ENCODE measurements at places on chromosomes 5 and 9.
A peak's percentile ranks its signal among the peaks of the same experiment; 100 is the strongest.

DNA sequence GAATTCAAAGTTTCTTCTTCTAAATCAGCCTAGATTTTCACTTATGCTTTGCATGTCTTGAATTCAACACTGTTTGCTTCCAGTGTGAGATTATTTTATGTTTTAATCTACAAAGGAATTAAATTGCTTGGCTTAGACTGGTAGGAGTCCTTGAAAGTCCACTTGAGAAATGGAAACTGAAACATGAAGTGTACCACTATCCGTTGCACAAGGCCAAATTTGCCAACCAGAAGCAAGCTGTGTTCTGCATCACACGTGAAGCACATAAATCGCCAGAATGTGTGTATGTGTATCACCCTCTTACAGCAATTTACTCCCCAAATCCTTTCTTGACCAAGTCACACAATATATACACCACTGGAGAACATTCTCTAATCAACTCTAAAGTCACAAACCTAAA lies 10.3 kb downstream of the SEMA6A start:
- DNase-seq: no peak

DNA sequence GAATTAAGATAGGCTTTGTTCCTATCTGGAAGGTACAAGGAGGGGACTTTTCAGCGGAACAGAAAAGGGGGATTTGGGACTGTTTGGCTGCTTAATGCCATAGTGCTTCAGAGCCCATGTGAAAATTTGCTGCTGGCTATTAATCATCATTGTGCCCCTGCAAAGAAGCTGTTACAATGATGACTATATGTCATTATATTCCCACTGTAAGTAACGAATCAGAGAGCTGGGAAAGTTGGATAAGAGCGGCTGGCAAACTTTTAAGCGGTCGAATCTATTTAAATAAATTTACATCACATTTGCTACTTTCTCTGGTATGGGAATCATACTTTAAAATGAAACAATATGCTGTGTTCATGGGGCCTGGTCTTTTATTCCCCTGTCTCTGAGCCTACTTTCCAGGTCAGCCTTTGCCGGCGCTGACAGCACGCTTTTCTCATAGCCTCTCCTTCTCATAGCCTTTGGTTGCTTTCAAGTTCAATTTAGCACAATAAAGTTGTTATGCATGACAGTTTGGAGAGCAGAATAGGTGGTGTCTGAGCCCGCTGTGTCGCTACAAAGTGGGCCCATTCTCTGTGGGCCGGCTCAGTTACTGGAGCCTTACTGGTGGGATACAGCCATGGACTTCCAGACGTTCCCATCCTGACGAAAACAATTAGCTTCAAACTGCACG lies 271.2 kb upstream of the TMEM161B start:
- no peak for DNase-seq

DNA sequence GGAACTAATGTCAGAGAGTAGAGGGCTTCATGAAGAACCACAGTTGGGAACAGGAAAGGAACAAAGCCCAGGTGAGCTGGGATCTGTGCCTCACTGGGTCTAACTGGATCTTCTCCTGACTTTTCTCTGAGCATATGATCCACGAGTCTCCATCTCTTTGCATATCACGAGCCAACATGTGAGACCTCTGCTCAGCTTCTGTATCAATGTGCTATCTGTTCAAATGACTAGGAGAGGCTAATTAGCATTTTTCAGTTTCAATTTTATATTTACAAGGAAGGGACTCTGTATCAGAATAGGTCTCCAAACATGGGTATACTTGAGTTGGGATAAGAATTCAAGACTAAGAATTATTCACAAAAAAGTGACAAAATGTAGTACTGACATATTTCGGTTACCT lies 73.8 kb upstream of the SGCD start:
- DNase-seq: no peak

DNA sequence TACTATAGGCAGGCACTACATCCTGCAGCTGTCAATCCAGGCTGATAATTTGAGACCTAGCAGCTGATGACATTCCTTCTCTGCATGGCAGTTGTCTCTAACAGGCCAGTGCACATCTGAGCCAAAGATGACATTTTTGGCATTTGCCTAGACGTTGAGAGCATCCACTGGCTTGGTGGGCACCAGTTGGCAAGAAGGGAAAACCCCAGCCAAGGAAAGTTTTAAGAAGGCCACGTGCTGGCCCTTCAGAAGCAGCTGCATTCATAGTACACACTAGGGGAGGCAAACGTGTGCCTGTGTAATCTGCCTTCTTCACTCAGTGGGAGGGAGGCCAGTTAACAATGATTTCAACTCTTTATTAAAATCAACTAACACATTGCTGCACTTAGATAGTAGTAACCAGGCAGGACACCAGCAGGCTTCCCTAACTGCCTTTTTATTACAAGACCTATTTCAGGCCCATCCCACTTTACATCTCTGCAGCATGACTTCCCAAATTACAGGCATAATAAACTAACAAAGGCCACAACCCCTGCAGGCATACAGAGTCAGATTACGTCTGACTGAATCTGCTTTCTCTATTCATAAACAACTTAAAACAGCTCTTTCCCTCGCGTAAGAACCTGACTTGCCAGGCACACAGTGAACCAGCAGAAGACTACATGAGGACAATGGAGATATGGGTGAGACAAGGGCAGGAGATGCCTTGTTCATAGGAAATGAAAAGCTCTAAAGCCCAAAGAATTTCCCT lies 576.3 kb downstream of the PDE4D start:
- peak; percentile 51 for DNase-seq

DNA sequence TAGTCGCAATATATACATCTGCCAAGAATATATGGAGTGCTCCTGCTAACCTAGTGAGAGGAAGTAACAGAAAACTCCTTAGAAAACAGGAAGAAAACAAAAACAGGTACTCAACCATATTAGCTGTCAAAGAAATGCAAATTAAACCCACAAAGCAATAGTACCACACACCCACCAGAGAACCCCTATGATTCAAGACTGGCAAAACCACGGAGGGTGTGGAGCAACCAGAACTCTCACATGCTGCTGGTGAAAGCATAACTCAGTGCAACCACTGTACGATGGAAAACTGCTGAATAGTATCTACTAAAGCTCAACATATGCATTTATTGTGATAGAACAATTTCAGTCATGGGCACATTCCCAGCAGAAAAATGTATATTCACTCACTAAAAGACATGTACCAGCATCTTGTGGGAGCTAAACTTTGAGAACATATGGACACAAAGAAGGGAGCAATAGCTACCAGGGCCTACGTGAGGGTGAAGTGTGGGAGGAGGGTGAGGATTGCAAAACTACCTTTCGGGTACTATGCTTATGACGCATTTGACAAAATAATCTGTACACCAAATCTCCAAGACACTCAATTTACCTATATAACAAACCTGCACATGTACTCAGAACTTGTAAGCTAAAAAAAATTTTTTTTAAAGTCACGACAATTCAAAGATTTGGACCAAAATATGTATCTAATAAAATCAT lies 34.0 kb downstream of the PTPN3 start:
- no peak for DNase-seq

GRCh38 chr5:45417285-45417998 lies 278.7 kb downstream of the HCN1 start:
- no peak for DNase-seq

GRCh38 chr9:35470894-35471293 lies 19.0 kb upstream of the RUSC2 start:
- no peak for DNase-seq

- DNase-seq: no peak
These were observed 578.7 kb upstream of the ZNF462 start for GRCh38 chr9:106284296-106284695.

DNA sequence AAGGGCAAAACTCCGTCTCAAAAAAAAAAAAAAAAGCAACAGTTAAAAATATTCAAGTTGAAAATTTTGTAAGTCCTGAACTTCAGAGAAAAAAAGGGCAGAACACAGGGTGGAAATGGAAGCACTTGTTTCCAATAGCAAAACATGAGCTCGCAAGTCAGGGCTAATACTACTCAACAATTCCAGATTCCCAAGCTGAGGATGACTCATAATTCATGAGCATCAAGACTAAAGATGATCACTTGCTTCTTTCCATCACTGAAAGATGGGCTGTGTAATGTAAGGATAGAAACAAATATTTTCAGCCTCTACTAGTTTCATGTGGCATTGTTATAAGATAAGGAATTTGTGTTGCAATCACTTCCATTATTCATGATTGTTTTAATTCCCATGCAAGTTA lies 33.5 kb upstream of the FST start:
- DNase-seq: no peak

GRCh38 chr5:59034498-59035186 lies 451.8 kb downstream of the RAB3C start:
- peak; percentile 64 for DNase-seq

DNA sequence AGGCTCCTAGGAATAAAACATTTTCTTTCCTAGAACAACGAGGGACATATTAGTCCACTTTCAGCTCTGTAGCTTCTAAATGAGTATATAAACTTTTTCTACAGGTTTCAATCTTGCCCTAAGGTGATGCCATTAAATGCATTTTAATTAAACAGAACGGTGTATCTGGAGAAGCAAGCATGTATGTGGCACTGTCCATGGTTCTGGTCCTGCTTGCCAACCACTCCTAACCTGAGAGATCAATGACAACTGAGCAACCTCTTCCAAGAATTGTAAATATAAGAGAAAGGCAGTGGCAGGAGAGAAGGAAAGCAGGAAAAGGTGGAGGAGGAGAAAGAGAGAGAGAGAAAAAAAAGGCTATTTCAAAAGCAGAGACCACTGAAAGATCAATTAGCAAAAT lies 95.6 kb upstream of the SPOCK1 start:
- DNase-seq: peak; percentile 37

DNA sequence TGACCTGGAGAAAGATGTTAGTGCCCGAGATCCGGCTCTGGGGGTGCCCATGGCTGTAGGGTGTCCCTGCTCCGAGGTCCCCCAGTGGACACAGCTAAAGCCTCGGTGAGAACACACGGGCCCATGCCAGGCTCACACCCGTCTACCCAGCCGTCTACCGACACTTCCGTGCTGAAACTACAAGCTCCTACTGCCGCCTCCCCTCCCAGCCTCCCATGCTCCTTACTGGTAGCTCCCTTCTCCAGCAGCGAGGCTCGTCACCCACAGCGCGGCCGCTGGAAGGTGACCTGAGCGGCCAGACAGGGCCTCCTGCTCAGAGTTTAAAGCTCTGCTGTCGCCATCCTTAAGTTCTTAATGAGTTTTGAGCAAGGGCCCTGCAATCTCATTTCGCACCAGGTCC lies 33.2 kb upstream of the CLPTM1L start:
- no peak for DNase-seq

GRCh38 chr5:157865781-157866180 lies 6.8 kb upstream of the CLINT1 start:
- no peak for DNase-seq

- DNase-seq: no peak
These were observed 103.3 kb downstream of the AUH start for GRCh38 chr9:91258451-91258850.

DNA sequence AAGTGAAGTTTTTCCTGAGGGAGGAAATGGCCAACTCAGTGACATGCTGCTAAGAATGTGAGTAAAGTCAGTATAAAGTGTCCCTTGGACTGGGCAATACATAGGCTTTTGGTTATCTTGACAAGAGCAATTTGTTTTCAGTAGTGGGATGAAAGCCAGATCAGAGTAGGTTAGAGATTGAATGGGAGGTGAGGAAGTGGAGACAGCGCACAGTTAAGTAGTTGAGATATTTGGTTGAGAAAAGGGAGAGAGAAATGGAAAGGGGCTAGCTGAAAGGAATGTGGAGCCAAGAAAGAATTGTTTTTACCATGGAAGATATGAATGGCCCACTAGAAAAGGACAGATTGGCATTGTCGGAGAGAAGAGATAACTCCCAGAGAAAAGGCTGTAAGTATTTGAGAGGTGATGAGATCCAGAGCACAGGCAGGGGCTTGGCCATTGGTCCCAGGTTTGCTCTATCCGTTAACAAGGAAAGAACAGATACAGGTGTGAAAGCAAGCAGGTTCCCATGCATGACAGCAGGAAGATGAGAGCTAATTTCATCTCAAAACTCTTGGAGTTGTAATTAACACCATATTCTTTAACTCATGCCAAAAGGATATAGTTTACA lies 392.0 kb downstream of the NR2F1-AS1 start:
- no peak for DNase-seq

- peak; percentile 88 for DNase-seq
These were observed 45.4 kb upstream of the ZFR start for GRCh38 chr5:32489791-32490562.

- DNase-seq: no peak
These were observed 15.7 kb upstream of the TNC start for GRCh38 chr9:115133649-115134048.
